HCEC 1CT (cell line): ENCODE measurements at places on chromosomes 7 and 10.

GRCh38 chr7:46026741-46027140, 105.7 kb upstream of the IGFBP3 start:
- no peak for DNase-seq

DNA sequence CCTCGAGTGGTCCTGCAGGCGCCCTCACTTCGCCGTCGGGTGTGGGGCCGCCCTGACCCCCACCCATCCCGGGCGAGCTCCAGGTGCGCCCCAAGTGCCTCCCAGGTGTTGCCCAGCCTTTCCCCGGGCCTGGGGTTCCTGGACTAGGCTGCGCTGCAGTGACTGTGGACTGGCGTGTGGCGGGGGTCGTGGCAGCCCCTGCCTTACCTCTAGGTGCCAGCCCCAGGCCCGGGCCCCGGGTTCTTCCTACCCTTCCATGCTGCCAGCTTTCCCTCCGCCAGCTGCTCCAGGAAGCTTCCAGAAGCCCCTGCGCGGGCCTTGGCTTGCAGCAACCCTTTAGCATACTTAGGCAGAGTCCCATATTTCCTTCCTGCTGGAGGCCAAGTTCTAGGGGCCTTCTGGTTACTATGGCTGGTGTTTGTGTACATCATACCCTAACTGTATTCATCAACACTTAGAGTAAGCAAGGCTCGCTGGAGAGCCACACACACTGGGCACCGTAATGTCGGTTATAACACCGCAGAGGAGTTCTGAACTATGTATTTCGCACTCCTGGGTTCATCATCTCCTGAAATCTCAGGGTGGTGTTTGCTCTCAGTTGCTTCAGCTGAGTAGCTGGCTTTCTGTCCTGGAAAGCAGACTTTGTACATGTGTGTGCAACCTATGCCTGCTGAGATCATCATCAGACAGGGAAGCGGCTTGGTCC, 471 bp downstream of the MGMT start:
- DNase-seq: no peak

DNA sequence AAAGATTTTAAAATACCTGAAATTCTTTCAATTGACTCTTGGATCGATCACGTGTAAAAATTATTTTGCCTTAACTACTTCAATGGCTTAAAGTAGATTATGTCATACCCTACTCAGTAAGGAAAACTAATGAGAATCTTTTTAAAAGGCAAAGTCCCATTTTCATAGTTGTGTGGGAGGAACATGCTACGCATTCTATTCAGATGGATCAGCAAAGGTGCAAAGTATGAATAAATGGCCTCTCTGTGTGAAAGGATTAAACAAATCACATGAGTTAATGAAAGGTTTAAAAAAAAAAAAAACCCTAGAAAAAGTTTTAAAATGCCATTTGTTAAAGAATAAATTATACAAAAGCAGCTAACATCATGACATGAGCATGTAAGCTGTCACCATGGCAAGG, 77.1 kb downstream of the ENO4 start:
- no peak for DNase-seq

GRCh38 chr10:125734823-125735222, 15.3 kb downstream of the EDRF1 start:
- no peak for DNase-seq

DNA sequence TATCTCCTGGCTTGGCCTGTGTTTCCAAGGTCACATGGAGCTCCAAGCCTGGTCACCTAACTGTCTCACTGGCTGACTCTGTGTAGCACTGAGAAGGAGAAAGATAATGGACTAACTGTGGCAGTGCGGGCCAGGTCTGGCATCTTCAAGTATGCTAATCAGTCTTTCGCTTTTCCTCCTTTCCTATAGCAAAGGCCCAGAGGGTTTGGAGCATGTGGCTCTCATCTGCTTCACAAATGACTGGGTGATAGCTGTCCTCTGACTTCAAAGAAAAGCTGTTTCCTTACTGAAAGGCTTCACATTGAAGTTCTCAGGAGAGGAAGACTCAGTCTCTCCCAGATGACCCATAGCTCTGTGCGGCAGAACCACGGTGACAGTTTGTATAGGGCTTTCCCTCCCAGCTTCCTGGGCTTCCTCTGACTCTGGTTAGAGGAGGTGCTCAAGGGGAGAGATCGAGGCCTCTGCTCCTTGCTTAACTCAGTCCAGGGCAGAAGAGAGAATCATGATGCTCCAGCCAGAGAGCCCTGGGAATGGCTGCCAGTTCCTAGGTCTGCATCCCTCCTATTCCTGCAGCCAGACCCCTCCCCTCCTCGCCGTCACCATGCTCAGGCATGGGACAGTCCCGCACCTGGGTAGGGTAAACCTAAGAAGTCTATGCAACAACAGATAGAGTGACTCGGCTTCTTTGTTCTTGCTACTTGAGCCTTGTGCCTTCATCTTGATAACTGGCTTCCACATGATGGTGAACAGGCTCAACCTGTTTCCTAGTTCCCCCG, 72.3 kb downstream of the CCDC71L start:
- no peak for DNase-seq

- no peak for DNase-seq
Measured at GRCh38 chr10:118531105-118531852, 64.2 kb downstream of the PRLHR start.

GRCh38 chr10:27345455-27345920, 104.9 kb upstream of the ACBD5 start:
- DNase-seq: no peak

DNA sequence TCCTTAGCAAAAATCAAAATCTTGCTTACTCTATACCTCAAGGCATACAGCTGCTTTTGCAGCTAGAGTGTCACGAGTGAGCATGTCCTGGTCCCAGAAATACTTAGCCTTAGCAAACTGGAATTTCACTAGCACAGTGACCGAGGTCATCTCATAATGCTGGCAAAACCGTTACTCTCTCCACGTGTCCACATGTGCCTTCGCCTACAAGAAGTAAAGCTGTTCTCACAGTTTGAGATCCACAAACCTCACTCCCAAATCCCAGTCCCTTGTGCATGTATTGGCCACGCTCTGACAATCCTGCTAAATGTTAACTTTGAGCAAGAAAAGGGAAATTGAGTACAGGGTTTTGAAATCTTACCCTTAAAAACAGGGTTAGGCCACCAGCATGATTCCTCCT, 111.0 kb upstream of the PLXDC2 start:
- no peak for DNase-seq

DNA sequence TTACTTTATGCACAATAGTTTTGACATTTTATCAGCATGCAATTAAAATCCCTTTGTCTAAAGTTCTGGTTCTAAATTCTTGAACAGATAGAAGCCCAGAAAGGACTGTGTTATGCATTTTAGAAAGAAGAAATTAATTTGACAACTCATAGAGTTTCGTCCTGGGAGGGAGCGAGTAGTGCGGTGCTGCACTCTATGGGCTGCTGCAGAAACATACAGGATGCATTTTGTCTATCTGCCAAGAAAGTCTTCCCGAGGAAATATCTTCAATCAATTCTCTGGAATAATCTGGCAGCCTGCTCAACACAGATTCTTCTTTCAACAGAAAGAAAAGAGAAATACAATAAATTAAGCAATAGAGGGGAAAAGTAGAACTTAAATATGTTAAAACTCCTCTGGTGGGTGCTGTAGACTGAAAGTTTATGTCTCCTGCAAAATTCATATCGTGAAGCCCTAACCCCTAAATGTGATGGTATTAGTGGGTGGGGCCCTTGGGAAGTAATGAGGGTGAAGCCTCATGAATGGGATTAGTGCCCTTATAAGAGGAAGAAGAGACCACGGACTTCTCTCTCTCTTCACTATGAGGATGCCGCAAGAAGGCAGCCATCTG, 39.0 kb upstream of the IFRD1 start:
- peak; percentile 53 for DNase-seq

DNA sequence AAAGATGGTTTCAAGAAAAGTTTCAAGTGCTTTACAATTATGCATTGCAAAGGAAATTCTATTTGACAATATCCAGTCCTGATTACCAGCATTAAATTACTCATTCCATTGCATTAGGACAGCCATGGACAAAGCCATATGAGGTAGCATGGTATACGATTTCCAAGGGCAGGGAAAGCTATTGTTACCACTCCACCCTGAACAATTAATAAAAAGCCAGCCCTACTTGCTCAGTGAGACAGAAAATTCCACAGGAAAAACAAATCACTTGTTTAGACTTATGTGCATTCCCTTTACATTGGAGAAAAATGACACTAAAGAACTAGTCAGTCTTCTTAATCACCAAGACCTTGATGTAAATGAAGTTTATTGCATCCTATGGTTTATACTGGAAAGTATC, 5.6 kb downstream of the CD36 start:
- DNase-seq: no peak

DNA sequence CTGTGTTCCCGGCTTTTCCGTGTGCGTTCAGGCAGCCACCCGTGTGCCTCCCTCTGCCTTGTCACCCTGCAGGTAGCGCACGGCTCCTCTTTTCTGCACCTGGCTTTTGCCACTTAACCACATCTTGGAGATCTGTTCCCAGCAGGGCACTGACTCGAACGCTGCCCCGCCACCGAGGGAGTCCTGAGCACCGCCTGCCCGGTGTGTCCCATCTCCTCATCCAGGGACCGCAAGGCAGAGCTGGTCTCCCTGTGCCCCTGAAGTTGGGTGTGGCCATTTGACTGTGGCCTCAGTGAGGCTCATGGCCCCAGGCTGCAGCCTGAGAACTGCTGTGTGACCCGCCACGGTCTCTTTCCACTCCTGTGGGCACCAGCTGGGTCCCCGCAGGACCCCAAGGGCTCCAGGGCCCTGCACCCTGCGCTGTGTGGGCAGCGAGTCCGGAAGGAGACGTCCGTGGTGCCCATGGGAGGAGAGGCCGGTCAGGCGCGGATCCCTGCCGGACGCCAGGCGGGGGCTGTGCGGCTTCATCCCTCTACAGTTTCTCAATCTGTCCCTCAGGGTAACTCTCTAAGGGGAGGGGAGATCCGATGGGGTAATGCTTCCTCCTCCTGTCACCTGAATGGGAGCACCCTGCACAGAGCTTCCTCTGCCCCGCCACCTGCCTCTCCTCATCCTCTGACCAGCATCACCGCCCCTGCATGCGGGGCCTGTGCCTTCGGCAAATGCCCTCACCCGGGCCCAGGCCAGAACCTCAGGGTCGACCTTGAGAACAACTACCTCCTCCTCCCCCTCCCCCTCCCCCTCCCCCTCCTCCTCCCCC, 1.8 kb upstream of the INTS1 start:
- no peak for DNase-seq

DNA sequence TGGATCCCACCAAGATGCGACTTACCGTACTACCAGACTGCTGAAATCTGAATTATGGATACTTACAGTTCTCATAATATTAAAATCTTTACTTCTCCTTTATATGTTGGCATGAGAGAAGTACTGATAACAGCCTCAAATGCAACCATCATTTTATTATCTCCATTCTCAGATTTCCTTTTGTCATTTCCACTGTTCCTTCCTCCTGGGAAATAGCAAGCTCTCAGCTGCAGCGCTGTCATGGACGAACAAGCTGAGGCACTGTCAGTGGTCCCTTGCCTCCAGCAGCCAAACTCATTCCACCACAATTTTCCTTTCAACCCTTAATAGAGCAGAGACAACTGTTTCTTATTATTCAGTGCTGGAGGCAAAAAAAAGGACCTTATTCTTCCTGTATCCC, 478.4 kb downstream of the ARL4A start:
- no peak for DNase-seq

- no peak for DNase-seq
Measured at GRCh38 chr7:137983323-137984008, 18.4 kb downstream of the CREB3L2 start.

DNA sequence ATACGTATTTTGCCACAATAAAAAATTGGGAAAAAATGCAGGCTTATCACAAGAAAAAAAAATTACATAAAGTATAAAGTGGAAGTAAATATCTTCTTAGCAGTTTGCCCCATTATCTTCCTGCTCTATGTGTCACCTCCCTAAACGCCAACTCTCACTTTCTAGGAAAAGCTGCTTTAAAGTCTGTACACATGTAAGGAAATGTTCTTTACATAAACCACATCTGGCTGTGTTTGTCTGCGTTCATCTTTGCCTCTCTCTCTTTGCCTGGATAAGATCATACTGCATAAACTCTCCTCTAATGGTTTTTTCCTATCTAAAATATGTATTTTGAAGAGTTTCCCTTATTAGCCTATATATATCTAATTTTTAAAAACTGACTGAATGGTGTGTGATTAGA, 23.0 kb upstream of the UMAD1 start:
- no peak for DNase-seq

GRCh38 chr7:40393660-40394059, 258.9 kb downstream of the SUGCT start:
- no peak for DNase-seq

- DNase-seq: no peak
Measured at GRCh38 chr7:26861050-26861449, 3.3 kb downstream of the SKAP2 start.

- peak; percentile 79 for DNase-seq
Measured at GRCh38 chr10:125149036-125149679, 11.2 kb downstream of the CTBP2 start.

DNA sequence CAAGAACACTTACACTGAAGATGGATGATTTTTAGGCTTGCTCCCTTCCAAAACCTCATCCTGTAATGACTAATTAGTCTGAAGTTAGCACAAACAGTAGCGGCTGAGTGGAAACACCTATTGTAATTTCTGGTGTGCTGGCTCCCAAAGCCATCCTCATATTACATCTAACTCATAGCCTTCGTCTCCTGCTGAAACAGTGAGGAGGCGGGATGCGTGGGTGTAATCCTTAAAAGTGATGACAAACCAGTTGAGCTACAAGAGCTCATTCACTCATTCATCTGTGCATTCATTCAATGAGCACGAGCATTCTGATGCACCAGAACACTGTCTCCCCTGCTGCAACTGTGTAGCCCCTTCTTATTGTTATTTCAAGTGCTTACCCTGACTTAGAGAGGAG, 235.3 kb downstream of the CALN1 start:
- DNase-seq: no peak

GRCh38 chr10:43123361-43124093, 14.7 kb upstream of the CSGALNACT2 start:
- DNase-seq: no peak

- no peak for DNase-seq
Measured at GRCh38 chr10:86078639-86079035, 288.0 kb downstream of the GRID1 start.

DNA sequence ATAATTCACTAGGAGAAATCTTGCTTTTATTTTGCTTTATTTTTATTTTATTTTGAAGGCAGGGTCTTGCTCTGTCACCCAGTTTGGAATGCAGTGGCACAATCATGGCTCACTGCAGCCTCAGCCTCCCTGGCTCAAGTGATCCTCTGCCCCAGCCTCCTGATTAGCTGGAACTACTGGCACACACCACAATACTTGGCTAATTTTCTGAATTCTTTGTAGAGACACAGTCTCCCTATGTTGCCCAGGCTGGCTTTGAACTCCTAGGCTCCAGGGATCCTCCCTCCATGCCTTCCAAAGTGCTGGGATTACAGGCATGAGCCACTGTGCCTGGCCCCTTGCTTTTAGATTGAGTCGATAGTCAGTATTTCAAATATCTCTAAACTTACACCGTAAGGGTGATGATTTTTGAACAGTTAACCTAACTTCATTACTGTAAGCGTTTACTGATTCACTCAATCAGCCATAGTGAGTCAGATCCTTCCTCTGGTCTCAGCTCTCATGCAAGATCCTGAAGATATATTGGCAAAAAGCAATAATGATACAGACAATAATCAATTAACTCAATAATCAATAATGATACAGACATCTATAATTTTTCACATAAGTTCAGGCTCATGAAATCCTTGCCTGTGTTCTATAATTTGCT, 239.5 kb downstream of the KIAA1217 start:
- peak; percentile 37 for DNase-seq
